NCI-H146 (cell line): ENCODE measurements at places on chromosomes 12 and 14.
A peak's percentile ranks its signal among the peaks of the same experiment; 100 is the strongest.

DNA sequence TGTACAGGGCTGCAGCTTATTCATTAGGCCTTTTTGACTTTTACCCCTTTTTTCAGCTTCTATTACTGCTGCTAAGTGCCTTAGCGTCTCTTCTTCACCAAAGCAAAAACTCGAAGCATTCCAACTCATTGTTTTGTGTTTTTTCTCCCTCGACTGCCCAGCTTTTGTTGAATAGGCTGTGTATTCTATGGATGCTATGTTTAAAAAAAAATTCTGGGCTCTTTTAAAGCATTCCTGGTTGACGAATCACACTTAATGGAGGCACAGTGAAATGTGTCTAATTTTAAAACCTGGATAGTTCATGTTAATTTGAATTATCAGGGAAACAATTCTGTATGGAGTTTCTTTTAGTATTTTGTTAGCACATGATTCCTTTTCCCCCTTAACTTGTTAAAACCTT lies 29.7 kb downstream of the KTN1 start:
- no peak for DNase-seq

DNA sequence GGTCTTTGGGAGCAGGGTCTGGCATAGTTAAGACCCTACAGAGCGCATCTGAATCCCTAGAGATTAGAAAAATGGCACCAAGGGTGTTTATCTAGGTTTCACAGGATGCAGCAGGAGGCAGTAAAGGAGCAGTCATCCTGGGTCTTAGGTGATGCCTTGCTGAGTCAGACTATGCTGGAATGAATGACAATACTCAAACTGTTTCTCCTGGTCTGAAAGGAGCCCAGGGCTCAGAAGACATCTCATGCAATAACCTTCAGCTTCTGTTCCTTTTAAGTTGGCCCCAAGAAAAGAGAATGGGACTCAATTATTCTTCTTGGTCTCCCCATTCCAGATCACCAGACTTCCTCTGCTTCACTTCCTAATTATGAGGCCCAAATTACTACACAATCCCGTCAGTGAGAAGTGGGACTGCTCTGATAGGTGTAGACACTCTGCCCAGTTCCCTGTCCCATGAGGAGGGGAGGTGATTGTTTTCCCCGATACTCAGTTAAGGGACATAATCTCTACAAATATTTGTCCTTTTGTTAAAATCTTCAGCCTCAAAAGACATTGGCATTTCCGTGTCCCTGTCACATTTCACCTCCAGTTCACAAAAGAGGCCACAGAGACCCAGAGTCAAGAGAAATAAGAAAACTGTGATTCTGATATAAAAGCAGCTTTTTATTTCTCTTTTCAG lies 14.8 kb upstream of the APOF start:
- peak; percentile 21 for DNase-seq

- peak; percentile 66 for DNase-seq
Measured at GRCh38 chr12:26125400-26126339, 833 bp upstream of the BHLHE41 start.

DNA sequence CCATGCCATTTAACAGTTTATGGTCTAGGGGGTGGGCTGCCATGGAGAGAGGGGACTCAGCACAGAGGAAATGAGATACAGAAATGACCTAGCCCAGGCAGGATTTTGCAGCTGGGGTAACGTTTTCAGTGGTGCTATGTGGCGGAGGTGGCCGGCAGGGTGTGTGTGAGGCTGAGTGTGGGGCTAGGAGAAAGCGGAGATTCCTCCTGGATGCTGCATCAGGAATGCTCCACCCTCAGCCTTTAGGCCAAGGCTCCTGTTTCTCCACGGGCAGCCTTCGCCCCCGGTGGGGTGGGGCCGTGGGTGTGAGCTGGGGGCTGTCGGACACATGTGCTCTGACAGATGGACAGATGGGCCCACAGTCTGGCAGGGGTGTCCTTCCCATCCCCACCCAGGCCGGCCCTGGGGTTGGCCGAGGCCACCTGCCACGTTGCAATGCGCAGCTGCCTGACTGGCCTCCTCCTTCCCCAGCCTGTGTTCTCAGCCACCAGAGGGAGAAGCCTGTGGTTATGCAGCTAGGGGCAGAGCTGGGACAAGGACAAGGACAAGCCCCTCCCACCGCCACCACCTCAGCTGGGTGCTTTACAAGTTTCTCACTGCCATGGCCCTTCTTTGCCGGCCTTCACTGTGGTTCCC lies 44.3 kb downstream of the TEAD4 start:
- no peak for DNase-seq

GRCh38 chr12:50082644-50083043 lies 2.5 kb upstream of the SMARCD1 start:
- DNase-seq: peak; percentile 45

DNA sequence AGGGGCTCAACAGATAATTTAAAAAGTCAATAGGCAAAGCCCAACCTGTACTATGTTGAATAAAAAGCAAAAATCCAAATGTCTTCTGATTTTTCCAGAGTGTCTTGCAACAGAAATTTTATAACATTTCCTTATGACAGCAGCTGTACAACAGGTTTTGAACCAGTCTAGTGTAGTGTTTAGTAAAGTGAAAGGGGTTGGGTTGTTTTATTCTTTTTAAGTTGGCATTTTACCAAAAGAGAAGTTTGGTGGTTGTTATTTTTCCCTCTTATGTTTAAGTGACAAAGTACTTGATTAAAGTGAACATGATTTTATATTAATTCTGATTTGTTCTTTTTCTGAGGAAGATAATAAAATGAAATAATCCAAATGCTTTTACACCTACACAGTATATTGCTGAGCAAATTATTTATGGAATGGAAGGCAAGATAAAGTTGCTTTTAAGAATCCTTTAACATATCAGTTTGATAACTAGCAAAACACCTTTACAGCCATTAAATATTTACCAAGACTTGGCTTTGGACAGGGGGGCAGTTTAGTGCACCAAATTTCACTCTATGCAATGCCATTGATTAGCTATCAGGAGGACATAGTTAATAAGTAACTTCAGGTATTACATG lies 128.9 kb downstream of the FOXA1 start:
- no peak for DNase-seq

GRCh38 chr12:58309806-58310205 lies 368.4 kb downstream of the ATP23 start:
- DNase-seq: no peak

- DNase-seq: no peak
Measured at GRCh38 chr12:645563-646071, 17.6 kb downstream of the NINJ2 start.

GRCh38 chr12:28827861-28828260 lies 321.2 kb upstream of the FAR2 start:
- DNase-seq: no peak

DNA sequence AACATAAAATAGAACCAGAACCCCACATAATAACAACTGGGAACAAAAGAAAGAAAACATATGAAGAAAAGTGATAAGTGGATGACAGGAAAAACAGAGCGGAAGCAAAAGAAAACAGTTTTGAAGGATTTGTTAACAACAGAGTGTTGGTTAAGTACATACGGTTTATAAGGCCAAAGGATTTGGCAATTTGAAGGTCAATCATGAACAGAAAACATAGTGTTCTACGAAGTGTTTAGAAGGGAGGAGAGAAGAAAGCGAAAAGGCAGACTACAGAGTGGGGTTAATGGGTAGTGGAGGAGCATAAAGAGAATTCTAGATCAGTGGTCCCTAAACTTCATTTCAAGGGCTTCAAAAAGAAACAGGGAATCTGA lies 3.9 kb upstream of the AP4S1 start:
- DNase-seq: no peak

GRCh38 chr12:116236148-116236731 lies 41.3 kb downstream of the MED13L start:
- DNase-seq: peak; percentile 58

GRCh38 chr12:7376196-7376595 lies 67.8 kb downstream of the CD163L1 start:
- DNase-seq: no peak

GRCh38 chr14:38837343-38838048 lies 265.5 kb downstream of the SEC23A start:
- no peak for DNase-seq

DNA sequence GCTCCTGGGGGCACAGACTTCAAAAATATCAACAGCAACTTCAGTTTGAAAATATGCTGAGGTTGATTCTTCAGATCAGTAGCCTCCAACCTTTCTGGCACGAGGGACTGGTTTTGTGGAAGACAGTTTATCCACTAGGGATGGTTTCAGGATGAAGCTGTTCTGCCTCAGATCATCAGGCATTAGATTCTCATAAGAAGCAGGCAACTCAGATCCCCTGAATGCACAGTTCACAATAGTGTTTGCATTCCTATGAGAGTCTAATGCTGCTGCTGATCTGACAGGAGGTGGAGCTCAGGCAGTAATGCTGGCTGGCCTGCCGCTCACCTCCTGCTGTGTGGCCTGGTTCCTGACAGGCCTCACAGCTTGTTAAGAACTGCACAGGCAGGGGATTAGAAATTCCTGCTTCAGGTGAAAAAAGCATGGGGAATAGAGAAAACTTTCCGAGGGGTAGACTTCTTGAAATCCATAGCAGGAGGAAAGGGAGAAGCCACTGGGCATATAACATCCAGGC lies 12.8 kb downstream of the EPYC start:
- no peak for DNase-seq

DNA sequence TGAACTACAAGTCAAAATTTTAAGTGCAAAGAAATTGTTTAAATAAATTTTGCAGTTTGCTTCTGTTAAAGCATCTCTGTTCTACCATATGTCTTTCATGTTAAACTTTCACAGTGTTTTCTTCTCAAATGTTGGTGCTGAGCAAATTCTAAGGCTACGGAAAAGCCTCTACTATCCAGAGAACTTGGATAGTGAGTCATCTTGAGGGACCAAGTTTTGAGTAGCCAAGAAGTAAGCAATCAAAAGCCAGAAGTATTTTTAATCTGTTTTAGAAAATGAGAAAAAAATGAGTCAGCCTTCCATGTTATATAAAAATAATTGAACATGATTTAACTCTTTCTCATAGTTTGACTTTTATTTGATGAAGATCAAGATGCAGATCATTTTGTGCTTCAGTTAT lies 3.3 kb downstream of the BRMS1L start:
- DNase-seq: no peak

DNA sequence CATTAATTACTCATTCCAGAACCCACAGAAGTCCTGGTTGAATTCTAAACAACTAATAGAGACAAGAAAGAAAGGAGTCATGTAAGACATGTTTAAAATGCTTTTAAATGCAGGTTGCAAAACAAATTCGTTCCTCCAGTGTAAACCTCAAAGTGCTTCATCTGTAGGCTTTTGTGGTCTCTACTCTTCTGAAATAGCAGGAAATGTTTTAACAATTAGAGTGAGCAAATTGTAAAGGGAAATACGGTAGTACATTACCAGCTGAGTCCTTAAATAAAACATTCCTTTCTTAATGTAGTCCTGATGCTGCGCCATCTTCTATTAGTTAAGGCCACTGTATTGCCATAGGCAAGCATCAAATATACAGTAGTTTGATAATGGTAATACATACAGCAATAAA lies 1934.2 kb upstream of the SEL1L start:
- DNase-seq: no peak

- no peak for DNase-seq
Measured at GRCh38 chr12:113802966-113803758, 163.0 kb downstream of the RBM19 start.

GRCh38 chr12:18967814-18968213 lies 161.7 kb upstream of the PLEKHA5 start:
- no peak for DNase-seq

- peak; percentile 88 for DNase-seq
Measured at GRCh38 chr12:49882248-49882850, 21.4 kb downstream of the FAIM2 start.

DNA sequence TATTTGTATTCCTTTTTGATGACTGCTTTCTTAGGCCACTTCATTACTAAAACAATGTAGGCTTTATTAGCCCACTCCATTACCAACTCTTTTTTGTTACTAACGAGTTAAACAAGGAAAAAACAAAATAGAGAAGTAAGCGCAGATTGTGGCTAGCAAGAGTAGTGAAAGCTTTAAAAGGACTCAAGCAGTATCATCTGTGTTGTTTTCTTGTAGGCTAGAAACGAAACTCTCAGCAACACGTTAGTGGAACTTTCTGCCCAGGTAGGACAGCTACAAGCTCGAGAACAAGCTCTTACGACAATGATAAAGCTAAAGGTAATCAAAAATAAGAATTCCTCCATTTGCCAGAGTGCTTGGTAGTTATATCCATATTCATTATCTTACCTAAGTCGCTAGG lies 11.1 kb downstream of the CCDC62 start:
- no peak for DNase-seq

GRCh38 chr12:49331380-49332222 lies 5.4 kb downstream of the C1QL4 start:
- DNase-seq: peak; percentile 28

GRCh38 chr14:32733015-32733414 lies 205.7 kb upstream of the NPAS3 start:
- DNase-seq: no peak

DNA sequence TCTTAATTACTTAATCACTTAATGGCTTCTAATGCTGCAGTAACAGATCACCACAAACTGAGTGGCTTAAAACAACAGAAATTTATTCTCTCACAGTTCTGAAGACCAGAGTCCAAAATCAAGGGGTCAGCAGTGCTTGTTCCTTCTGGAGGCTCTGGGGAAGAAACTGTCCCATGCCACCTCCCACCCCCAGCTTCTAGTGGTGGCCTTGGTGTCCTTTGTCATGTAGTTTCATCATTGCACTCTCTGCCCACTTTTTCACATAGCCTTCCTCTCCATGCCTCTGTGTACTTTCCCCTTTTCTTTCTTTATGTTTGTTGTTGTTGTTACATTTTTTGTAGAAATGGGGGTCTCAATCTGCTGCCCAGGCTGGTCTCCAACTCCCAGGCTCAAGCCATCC lies 16.1 kb upstream of the UBC start:
- DNase-seq: no peak

- DNase-seq: no peak
Measured at GRCh38 chr12:77995436-77996167, 164.9 kb downstream of the NAV3 start.

DNA sequence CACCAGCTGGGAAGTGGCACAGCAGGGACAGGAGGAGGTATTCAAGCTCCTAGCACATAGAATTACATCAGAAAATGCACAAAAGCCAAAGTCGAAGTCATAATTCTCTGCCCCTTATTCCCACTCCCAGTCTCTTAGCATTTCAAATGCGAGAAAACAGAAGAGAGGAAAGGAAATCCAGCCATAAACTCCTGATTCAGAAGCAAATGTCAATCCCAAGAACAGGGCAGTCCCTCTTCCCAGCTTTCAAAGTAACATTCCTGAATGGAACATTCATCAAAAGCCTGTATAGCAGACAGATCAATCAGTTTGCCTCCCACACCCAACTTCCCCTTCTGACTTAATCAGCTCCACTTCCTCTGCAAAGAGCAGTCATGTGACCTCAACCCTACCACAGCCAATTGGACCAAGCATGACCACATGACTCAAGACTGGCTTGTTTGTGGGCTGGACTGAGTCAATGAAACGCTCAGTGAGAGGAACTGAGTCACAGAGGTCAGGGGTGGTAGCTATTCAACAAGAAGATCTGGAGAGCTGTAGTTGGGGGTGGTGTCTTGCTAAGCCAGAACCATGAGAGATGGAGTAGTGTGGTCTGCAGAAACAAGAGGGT lies 41.4 kb upstream of the TUNAR start:
- no peak for DNase-seq
